ENCODE measurements at places on chromosomes 7 and 10. TPM values are rescaled to one million over a fixed set of nuclear protein-coding genes. Genes with fewer than 3 reads are reported as not detected.

- DNase-seq = peak; percentile 62
Observed at GRCh38 chr10:120917521-120918250, 66.5 kb downstream of the WDR11 start.

GRCh38 chr10:127976701-127977356 is 69.9 kb downstream of the PTPRE start:
- DNase-seq = no peak

GRCh38 chr7:70679661-70680060 is 452.3 kb upstream of the GALNT17 start:
- DNase-seq = no peak

DNA sequence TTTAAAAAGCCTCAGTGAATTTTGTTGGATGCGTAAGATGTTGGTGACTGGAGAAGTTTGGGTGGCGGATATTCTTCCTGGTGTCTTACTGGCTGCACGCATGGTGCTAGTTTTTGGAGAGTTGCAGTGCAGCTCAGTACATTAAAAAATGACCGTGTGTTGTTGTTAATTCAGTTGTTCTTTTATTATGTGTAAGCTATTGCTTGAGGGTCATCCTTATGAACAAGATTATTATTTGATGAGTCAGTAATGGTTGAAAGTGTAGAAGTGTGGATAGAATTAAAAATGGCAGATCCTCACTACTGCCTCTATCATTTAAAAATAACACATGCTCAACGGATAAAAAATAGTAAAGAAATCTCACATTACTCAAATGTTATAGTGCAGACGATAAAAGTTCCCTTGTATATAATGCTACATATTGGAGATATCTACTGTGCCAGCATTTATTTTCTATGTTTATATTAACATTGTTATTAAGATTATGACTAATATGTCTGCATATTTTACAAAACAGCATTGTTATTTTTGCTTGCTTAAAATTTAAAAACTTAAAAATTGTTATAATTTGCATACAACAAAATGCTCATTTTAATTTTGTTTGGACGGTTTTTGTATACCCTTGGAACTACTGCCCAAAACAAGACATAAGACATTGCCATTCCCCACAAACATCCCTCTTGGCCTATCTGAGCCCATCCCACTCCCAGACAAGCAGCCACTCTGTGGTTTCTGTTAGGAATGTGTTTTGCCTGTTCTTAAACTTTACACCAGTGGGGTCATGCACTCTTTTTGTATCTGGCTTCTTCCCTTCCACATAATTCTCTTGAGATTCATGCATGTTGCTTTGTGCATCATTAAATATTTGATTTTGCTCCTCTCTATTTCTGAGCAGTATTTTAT is 142.0 kb downstream of the DOCK1 start:
- no peak for DNase-seq

Gene CALML3
- total RNA-seq = not detected
